ENCODE measurements at places on chromosomes 6 and 20.

DNA sequence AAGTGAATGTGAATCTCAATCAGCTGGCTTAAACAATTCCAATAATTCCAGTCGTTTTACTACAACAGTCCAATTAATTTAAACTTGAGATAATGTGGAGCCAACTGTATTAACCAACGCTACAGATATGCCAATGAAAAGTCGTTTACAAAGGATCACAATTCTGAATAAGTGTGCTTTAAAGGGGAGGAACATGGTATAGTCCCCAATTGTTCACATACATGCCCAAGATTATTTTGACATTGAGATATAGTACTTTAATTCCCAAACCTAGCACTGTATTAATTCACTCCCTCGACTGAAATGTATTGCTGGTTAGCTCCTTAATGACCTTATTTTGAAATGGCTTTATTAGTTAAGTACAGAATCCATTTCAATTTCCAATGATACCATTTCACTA, 2.5 kb downstream of the AKIRIN2 start:
- DNase-seq = no peak

DNA sequence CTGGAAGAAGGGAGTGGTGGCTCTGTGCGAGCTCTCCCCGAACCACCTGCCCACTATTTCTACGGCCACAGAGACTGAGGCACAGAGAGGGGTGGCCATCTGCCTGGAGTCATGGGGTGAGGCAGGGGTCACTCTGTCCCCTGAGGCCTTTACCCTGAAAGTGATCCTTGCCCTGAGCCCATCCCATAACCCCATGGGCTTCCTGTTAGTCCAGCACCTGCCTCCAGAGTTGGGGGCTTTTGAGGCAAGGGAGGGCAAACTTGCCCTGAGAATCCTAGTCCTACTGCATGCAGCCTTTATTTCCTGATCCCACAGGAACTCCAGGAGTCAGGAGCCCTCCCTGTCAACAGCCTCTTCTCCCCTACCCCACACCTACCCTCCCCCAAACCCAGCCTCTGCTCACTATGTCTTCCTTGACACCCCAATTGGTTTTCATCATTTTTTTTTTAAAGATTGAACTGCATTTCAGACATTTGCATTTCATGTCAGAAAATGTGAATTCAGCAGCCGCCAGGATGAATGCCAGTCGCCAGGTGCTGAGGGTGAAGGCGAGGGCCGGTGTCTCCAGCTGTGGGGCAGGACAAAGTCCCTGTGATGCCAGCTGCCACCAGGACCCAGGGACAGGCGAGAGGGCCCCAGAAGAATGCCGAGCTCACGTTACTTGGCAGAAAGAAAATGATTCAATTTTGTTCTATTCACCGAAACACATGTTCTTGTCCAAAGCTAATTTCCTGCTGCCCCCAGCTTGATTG, 47.6 kb upstream of the NNAT start:
- DNase-seq = no peak

DNA sequence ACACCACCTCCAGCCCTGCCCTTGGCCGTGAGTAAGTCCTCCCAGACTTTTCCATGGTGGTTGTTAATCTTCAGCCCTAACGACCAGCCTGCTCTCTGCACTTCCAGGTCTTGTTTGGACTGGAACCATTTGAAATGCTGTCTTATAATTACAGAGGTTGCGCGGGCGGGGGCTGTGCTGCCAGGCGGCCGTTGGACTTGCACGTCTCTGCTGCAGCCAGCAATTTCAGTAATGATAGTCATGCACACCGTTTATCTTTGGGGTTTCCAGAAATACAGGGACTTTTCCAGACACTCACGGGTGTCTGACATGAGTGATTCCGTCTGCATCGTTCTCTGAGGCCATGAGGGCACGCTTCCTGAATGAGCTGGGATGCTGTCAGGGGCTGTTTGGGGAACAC, 118.2 kb downstream of the BMP7 start:
- no peak for DNase-seq

DNA sequence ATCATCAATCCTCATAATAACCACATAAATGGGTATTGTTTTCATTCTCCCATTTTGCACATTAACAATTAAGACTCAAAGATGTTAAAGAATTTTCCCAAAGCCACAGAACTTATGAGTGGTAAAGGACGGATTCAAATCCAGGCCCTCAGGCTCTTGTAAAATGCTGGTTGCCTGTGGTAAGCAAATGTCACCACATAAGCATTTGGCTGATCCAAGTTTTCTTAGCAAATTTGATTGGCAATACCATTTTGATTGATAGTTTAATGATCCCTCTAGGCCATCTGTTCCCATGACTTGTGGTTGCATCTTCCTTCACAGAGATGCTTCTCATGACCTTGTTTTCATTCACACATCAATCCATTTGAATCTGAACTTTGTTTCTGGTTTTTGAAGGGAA, 252.0 kb upstream of the RIN2 start:
- DNase-seq = no peak

- no peak for DNase-seq
These were observed 215.1 kb downstream of the DLL1 start for GRCh38 chr6:170075659-170076223.

GRCh38 chr20:42472198-42472597, 717.5 kb downstream of the PTPRT start:
- DNase-seq = no peak

DNA sequence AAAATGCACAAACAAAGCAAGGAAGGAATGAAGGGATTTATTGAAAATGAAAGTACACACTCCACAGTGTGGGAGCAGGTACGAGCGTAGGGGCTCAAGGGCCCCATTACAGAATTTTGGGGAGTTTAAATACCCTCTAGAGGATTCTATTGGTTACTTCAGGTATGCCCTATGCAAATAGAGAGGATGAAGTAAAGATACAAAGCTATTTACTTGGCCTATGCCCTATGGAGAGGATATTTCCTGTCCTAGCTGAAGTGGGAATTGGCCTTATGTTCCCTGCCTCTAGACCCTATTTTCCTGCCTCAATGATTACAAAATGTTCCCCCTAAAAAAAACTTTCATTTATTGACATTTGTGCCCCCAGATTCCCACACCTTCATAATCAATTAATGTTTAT, 59.7 kb upstream of the ASIP start:
- DNase-seq = no peak

DNA sequence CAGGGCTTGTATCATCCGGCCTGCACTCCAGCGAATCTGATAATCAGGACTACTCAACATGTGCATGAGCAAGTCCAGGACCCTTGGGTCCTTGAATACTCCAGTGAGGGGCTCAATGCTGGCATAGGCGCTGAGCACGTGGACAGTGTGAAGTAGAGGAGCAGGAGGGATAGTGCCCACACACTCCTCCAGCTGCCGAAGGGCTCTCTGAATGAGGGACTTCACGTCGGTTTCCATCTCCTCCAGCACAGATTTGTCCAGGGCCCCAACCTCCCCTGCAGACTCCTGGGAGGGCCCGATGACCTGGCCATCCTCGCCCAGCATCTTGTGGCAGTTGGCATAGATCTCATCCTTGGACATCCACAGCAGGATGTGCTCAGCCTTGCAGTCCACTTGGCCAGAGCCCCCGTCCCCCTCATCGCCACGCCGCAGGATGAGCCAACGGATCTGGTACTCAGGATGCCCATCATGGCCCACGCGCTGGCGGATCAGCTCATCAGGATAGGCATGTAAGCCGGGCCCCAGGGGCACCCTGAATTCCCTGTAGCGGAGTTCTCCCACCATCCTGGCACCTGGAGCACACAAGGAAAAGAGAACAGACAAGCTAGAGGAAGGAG, 1.3 kb downstream of the CUL7 start:
- DNase-seq = no peak

DNA sequence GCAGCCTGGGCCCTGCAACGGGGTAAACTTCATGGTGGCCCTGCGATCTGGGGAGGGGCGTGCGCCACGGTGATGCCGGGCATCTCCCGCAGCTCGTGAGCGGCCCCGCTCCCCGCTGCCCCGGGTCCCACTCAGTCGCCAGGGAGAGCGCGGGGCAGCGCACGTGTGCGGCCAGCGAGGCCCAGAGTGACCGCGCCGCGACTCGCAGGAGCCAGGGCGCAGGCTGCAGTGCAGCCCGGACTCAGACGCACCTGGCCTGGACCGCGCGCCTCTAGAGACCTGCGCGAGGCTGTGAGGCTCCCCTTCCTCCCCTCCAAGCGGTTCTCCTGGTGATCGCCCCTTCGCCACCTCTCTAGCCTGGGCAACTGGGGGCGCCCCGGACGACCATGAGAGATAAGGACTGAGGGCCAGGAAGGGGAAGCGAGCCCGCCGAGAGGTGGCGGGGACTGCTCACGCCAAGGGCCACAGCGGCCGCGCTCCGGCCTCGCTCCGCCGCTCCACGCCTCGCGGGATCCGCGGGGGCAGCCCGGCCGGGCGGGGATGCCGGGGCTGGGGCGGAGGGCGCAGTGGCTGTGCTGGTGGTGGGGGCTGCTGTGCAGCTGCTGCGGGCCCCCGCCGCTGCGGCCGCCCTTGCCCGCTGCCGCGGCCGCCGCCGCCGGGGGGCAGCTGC, 652 bp downstream of the BMP6 start:
- DNase-seq = no peak

GRCh38 chr20:44800391-44801046, 9.8 kb downstream of the RIMS4 start:
- DNase-seq = no peak

DNA sequence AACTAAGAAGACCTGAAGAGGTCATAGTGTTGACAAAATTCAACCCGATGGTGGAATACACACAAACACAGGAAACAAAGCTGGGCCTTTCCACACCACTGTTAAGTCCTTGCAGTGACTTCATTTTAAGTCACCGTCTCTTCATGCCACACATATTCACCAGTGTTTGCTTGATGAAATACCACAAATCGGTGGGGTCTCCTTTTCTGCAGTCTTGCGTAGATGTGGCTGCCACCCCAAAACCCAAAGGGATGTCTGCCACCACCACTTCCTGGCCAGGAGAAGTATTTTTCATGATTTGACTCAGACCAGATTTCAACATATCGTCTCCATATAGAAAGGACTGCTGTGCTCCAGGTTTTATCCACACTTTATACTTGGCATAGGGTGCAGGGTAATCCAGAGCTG, 11.0 kb upstream of the COL10A1 start:
- peak; percentile 6 for DNase-seq

- DNase-seq = no peak
These were observed 100.3 kb downstream of the GMPR start for GRCh38 chr6:16338577-16339264.

DNA sequence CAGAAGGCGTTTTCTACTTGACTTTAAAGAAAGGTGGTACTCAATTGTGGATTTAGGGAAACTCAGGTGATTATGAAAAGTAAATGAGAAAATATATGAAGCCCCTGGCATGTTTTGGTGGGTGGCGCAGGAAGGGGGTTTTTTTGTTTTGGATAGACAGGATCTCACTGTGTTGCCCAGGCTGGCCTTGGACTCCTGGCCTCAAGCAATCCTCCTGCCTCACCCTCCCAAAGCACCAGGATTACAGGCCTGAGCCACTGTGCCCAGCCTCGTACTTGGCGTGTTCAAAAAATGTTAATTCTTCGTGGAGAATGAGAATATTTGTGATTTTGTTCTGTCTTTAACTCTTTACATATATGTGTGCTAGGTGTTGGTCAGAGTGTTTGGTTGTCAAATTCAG, 32.1 kb upstream of the C20orf144 start:
- no peak for DNase-seq

DNA sequence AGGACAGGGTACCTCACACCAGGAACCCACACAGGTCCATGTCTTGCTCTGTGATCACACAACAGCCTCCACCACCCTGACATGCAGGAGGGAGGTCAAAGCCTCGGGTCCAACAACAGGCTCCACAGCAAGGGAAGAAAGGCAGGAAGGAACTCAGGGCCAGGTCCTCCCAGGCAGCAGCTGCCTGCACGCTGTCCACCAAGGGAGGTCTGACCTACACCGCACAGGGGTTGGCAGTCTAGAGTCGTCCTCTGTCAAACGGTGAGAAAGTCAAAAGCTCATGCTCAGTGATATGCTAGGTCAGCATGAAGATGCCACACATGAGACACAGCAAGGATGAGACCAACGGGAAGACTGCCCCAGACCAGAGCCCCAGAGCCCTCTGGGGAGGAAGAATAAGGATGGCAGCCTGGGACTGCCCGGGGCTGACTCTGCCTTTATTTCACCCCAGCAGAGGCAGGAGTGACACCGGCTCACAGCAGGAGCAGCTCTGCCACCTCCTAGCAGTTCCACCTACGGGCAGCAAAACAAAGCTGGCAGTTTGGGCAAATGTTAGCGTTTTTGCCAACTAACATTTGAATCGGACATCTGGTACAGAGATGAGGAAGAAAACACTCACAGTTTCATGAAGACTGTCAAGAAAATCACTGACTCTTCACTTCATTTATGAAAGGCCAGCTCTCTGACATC, 8.5 kb downstream of the GMEB2 start:
- no peak for DNase-seq

DNA sequence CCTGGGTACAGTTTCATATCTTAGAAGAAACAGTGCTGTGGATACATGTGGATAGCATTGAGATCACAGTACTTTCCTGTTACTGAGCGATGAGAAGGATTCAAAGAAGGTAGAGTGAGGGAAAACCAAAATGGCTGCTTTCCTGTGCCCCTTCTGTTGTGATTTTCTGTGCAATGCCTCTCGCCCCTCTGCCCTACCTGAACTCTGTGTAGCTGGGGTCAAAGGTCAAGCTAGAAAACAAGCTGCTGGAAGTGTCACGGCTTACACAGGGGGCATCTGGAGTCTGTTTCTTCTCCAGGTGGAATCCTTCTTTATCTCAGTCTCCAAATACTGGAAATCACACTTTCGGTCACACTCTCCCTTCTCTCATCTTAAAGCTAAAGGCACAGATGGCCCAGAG, 27.0 kb upstream of the CCN6 start:
- no peak for DNase-seq

DNA sequence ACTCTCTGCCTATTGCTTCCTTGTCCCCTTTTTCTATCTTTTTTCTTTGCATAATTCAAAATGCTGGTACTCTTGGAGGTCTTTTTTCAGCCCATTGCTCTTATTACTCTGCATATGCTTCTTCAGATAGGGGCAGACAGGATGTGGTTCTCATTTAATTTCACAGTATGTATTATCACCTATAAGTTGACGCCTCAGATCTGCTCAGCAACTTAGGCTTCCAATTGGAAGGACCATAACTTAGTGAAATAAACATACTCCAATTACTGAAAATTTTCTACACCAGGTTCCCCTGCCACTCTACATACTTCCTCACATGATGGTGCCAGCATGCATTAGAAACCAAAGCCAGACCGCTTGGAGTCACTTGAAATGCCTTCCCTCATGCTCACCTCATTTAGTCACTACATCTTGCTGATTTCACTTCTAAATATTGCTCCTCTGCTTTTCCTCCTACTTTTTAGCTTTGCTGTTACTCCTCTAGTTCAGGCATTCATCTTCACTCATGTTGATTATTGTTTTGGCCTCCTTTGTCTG, 34.5 kb upstream of the AHI1 start:
- no peak for DNase-seq

GRCh38 chr6:150684714-150685459, 85.2 kb downstream of the PLEKHG1 start:
- DNase-seq = no peak

Measured in stimulated activated CD8-positive, alpha-beta memory T cell treated with anti-CD3 and anti-CD28 coated beads, Interleukin-15, amount 100 ng/mL, for 48 hours (primary cell).